ENCODE measurements at places on chromosomes 1 and 21. TPM values are rescaled to one million over a fixed set of nuclear protein-coding genes. Genes with fewer than 3 reads are reported as not detected.

UTS2 gene
- not detected for total RNA-seq

FCRLA gene
- 0.45 TPM for total RNA-seq

F3 gene
- total RNA-seq, result 7.5 TPM

TNN gene
- not detected for total RNA-seq

TAS1R1 gene
- total RNA-seq, result 0.12 TPM

CLCA1 gene
- total RNA-seq, result under 0.01 TPM

OPTC gene
- not detected for total RNA-seq

UCK2 gene
- total RNA-seq, result 44.0 TPM

AMIGO1 gene
- total RNA-seq, result 2.1 TPM

VHLL gene
- 0.23 TPM for total RNA-seq

ANKRD34A gene
- total RNA-seq, result 0.15 TPM

MYBPH gene
- 0.35 TPM for total RNA-seq

CCDC28B gene
- 33.6 TPM for total RNA-seq

IL19 gene
- not detected for total RNA-seq

GLMP gene
- total RNA-seq, result 50.2 TPM

CENPL gene
- total RNA-seq, result 3.9 TPM

ATP1A4 gene
- total RNA-seq, result not detected

LCE1D gene
- not detected for total RNA-seq

C4BPB gene
- total RNA-seq, result not detected

CFHR3 gene
- total RNA-seq, result not detected

INTS7 gene
- 9.5 TPM for total RNA-seq

MAPKAPK2 gene
- 30.7 TPM for total RNA-seq

TIE1 gene
- 6.2 TPM for total RNA-seq

EVA1C gene
- 14.4 TPM for total RNA-seq

KRTAP10-9 gene
- not detected for total RNA-seq

MAP1LC3C gene
- total RNA-seq, result 0.70 TPM

TTC22 gene
- total RNA-seq, result not detected

TNFSF4 gene
- 17.2 TPM for total RNA-seq

CRB1 gene
- 0.12 TPM for total RNA-seq

AMY1C gene
- not detected for total RNA-seq

PAPPA2 gene
- 0.53 TPM for total RNA-seq

KAZN gene
- 10.9 TPM for total RNA-seq

SLAMF8 gene
- not detected for total RNA-seq

LRRN2 gene
- 0.12 TPM for total RNA-seq

ZNF593 gene
- 41.5 TPM for total RNA-seq

KLHDC7A gene
- not detected for total RNA-seq

AVPR1B gene
- not detected for total RNA-seq

MROH7 gene
- total RNA-seq, result 0.15 TPM

UQCRHL gene
- total RNA-seq, result 18.3 TPM

AGO3 gene
- total RNA-seq, result 20.1 TPM

ANKRD65 gene
- 0.23 TPM for total RNA-seq

ADGRL4 gene
- 13.1 TPM for total RNA-seq

OR2M3 gene
- total RNA-seq, result not detected

PRRX1 gene
- 167 TPM for total RNA-seq

PPIE gene
- total RNA-seq, result 41.7 TPM

PRDM2 gene
- 3.4 TPM for total RNA-seq

DISC1 gene
- total RNA-seq, result 6.1 TPM

FCRL6 gene
- total RNA-seq, result not detected
